ENCODE measurements at places on chromosomes 2 and 18.

DNA sequence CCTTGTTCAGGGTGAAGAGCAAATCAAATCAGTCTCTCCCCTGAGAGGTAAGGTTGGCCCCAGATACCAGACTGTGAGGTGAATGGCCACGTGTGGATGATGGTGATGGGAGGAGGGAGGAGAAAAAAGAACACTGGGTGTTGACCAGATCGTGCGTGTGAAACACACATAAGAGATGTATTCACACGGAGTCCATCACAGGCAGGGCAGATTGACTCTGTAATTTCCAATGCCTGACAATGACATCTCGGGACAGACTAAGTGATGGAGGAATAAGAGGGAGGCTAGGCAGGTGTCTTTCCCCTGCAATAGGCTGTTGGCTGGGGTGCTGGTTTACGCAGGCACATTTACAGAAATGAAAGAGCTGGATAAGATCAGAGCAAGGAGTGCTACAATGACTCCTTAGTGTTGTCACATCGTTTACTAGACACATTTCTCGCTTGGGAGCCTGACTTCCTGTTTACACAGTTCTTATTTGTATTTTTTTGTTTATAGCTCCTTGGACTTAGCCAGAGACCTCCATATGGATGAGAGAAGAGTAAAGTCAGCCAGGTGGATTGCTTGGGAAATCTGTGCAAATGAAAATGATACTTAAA is 43.1 kb downstream of the CPO start:
- no peak for DNase-seq

DNA sequence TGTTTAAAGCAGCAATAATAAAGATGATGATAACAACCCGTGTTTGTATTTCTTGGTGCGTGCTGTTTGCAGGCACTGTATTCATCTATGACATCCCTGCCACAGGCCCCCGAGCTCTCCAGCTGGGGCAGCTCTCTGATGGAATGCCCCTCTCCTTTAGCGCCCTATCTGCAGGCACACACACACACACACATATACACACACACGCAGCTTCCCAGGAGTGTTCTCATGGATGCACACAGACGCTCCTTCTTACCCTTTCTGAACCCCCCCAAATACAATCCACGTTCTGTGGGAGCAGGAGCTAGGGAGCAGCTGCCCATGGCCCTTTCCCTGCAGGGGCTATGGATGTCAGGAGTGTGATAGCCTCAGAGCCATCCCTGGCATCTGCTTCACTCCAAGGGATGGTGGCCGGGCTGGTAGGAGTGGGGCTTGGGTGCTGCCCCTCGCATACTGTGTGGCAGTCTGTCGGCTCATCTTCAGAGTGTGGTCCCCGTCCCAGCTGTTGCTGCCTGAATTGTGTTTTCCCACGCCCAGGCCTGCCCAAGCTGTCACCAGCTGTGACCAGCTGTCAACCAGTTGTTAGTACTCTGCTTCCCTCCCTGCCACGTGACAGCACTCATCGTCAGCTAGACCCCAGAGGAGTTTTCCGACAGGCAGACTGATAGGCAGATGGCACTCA is 50.8 kb upstream of the MYCN start:
- peak; percentile 86 for DNase-seq

GRCh38 chr2:5905661-5906060 is 213.5 kb downstream of the SOX11 start:
- DNase-seq = peak; percentile 93

DNA sequence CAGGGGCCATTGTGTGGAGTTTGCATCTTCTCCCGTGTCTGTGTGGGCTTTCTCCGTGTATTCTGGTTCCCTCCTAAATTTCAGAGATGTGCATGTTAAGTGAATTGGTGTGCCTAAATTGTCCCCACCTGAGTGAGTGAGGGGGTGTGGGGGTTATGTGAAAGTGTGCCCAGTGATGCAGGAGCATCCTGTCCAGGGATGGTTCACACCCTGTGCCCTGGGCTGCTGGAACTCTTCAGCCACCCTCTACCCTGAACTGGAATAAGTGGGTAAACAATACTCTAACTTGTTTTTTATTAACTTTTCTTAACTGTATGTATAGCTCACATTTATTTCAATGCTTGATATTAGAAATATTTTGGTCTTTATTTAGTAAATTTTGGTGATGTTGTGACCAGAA is 56.0 kb downstream of the UBE2E3 start:
- DNase-seq = no peak

- peak; percentile 51 for DNase-seq
Measured at GRCh38 chr2:30234180-30234971, 3.0 kb downstream of the LBH start.

DNA sequence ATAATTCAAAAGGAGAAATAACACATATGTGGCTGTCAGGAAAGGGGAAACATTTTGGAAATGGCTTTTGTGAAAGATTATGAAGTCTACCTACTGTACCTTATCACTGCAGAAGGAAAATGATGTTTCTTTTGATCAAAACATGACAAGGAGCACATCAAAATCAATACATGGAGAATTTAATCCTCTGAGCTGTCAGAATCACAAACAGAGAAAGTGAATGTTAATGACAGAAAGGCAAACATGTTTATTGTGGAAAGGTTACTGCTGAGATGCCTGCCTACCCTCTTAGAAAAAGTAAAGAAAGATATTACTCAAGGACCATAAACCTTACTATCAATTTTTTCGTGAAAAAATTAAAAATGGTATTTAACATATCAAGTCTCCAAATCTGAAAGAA is 794.5 kb upstream of the GYPC start:
- DNase-seq = no peak

DNA sequence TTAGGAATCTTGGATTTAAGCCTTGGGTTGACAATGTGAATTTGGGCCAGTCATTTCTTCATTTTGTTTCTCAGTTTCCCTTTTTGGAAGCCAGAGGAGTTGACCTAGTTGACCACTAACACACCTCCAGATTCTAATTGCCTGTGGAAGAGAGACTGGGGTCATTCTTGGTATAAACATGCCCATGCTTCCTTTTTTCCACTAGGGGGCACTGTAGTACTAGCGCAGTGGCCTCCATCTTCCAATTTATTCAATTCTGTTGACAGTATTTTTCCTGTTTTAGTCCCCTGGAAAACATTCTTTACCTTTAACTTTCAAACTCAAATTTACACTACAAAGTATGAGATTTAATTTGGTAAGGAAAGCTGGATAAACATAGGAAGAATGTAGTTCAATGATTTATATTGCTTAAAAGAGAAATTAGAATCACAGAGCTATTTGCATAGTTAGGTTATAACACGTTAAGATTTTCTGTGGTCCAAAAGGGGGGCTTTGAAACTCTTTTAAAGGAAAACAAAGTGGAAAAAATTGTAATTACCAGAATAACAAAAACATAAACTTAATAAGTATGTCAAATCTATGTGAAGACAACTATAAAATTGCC is 57.5 kb upstream of the AGPS start:
- no peak for DNase-seq

DNA sequence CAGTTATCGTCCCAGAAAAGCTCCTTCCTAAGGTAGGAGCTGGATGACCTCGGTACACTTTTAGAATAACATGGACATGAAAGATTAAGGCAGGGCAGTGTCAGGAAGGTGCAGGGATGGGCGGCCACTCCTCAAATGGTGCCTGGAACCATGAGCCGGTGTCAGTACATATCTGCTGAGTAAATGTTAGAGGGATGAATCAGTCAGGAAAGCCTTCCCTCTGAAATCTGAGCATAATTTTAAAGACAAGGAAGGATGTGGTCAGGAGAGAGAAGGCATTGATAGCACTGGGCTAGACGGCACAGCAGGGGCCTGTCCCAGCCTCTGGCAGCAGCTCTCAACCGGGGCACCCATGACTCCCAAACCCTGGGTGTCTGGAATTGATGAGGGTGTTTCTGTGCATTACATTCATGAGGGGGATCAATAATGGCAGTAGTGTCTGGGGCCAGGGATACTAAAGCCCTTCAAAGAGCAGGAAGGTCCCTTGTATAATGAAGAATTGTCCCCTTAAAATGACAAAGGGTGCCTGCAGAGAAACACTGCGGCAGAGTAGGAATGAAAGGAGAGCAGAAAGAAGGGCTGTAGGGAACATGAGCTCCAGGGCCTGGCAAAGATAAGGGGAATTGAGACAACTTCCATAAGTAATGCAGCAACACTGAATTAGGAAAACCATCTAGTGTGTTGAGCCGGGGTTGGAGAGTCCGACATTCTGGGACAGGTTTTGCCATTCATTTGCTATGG is 162.3 kb upstream of the REV1 start:
- no peak for DNase-seq

DNA sequence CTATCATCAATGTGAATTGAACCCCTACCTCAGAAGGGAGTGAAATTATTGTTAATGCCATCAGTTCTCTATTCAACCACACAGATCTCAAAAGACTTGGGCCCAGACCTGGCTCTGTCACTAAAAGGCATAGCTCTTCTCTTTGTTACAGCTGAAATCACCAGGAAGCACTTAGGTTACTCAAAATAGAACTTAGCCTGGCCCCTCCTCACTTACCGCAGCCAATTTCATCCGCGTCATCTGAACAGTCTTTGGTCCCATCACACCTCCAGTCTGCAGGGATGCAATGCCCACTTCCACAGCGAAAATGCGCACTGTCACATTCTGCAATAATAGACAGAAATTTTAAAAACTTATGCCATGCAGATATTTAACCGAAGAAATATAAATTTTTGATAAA is 41.8 kb downstream of the LRP2 start:
- DNase-seq = no peak

- no peak for DNase-seq
Measured at GRCh38 chr2:24907116-24907515, 12.9 kb downstream of the ADCY3 start.

DNA sequence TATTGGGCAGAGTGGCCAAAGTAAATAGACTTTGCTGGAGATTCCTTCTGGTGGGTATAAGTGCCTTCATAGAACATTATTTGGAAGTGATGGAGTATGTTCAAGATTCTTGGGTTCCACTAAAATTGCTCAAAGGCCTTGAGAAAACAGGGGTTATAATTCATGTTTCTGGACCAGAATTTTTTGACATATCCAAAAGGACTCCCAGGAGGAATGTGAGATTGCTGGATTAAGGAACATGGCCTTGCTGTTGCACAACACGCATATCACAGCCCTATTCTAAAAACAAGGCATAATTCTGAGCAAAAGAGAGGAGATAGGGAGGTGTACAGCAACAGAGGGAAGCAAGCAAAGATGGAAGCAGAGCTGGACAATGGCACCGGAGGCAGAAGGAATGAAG is 111.7 kb upstream of the TNP1 start:
- no peak for DNase-seq

DNA sequence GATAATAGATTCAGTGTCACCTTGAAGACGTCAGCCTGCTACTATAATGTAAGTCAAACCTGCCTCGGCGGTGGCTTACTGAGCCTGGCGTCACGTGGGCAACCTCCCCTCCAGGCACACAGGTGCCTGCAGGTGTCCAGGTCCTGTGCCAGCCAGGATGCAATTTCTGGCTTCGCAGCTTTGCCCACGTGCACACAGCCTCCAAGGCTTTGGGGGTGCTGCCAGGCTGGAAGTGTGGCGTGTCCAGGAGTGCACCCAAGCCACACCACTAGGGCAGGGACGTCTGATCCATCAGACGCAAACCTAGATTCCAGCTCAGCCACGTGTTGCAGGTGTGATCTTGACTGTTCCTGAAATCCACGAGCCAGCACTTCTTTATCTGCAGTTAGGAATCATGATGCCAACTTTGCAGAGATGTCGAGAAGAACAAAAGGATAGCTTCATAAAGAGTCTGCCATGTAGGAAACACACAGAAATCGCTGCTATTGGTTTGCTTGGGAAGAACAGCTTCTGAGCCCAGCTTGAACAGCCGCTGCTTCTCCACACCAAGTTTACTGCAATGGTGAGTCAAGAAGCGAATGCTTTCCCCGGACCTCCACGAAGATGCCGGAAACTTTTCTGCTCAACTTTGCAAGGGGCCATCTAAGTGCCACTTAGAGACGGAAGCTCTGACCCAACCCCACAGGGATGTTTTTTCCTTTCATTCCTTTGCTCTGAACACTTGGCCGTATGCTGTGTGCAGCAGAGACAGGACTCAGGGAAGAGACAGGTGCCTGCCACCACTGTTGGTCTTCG is 84.2 kb upstream of the SALL3 start:
- no peak for DNase-seq

- no peak for DNase-seq
Measured at GRCh38 chr18:13610555-13611141, 115.7 kb downstream of the FAM210A start.

GRCh38 chr2:237060534-237061312 is 25.0 kb upstream of the COPS8 start:
- peak; percentile 68 for DNase-seq

DNA sequence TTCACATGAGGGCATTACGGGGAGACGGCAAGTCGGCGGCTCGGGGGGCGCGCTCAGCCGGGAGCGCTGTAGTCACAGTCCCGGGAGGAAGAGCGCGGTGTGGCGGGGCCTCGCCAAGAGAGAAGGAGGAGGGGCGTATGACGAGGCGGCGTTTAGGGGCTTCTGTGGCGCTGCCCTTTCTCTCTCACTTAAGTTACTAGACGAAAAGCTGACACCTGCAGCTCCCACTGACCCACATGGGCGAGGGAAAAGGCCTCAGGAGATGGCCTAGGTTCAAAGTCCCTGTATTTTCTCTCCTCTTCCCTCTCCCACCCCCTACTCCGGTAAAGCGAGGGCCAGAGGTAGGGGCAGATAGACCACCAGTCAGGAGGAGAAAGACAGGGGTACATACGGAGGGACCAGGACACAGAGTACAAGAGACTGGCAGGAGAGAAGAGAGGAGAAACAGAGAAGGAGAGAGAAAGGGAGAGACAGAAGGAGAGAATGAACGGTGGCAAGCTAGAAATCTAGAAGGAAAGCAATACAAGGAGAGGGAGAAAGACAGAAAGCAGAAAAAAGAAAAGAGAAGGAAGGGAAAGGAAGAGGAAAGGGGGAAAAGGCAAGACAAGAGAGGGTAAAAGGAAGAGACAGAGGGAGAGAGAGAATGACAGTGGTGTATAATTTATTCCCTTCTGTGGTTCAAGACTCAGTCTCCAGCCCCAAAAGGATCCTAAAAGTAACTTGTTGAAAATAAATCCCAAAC is 3.8 kb downstream of the SIX2 start:
- DNase-seq = no peak

GRCh38 chr2:74910245-74910644 is 48.2 kb upstream of the POLE4 start:
- no peak for DNase-seq

GRCh38 chr18:36901277-36901701 is 72.4 kb downstream of the KIAA1328 start:
- DNase-seq = no peak

GRCh38 chr18:58861353-58861752 is 3.3 kb upstream of the ZNF532 start:
- DNase-seq = peak; percentile 84

- DNase-seq = no peak
Measured at GRCh38 chr18:3402982-3403451, 47.0 kb upstream of the TGIF1 start.

DNA sequence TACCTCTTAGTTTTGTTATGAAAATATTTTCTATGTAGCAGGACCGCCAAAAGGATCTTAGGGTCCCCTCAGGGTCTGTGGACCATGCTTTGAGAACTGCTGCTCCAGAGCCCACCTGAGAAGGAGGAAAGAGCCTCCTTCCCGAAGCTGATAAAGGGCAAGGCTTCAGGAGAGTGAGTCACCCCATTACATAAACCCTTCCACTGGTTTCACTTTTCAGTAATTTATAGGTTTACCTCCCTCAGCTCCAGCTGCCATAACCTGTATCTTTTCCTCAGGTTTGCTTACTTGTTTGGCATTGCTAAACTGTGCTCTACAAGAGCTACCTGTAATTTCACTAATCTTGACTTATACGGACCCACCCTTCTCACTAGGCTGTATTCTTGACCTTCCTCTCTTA is 6.6 kb downstream of the TTLL4 start:
- no peak for DNase-seq

Measured in spinal cord (tissue), 10 donors.